NCI-H526 treated with DMSO at 0.1 percent for 48 hours (cell line): ENCODE measurements at places on chromosomes 4 and X.

DNA sequence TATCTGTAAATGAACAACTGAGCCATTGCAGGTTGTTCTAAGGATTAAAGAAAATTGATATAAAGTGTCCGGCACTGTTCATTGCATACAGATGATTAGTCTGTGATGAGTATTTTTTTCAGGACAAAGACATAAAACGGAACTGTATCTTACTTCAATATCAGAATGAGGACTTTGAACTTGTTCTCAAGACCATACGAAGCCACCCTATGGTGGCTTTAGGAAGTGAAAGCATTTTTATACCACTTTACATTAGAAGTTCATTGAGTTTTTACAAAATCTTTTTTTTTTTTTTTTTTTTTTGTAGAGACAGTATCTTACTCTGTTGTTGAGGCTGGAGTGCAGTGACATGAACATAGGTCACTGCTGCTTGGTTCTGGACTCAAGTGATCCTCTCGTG lies 45.2 kb upstream of the TRIM2 start:
- no peak for DNase-seq

GRCh38 chr4:111330786-111331185 lies 707.9 kb upstream of the PITX2 start:
- DNase-seq: no peak

- no peak for DNase-seq
These were observed 20.6 kb downstream of the SH3D19 start for GRCh38 chr4:151304755-151305154.

GRCh38 chrX:23557070-23557469 lies 110.2 kb upstream of the PRDX4 start:
- no peak for DNase-seq

- no peak for DNase-seq
These were observed 168.2 kb downstream of the AMELX start for GRCh38 chrX:11461201-11462001.

DNA sequence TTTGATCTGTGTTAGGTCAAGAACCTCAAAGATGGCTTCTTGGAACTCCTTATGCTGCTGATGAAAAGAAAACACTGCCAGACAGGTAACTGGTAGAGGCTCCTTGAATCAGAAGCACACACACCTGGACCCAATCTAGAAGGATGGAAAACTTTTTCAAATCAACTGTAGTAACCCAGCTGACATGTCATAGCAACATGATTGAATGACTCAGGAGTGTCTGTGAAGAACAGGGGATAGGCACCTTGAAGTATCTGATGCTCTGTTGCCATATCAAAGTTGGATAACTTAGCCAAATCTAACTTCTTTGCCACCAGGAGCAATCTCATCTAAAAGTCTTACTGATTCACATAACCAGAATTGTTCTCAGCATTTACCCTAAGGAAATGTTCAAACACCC lies 98.8 kb downstream of the ELOVL6 start:
- DNase-seq: no peak

DNA sequence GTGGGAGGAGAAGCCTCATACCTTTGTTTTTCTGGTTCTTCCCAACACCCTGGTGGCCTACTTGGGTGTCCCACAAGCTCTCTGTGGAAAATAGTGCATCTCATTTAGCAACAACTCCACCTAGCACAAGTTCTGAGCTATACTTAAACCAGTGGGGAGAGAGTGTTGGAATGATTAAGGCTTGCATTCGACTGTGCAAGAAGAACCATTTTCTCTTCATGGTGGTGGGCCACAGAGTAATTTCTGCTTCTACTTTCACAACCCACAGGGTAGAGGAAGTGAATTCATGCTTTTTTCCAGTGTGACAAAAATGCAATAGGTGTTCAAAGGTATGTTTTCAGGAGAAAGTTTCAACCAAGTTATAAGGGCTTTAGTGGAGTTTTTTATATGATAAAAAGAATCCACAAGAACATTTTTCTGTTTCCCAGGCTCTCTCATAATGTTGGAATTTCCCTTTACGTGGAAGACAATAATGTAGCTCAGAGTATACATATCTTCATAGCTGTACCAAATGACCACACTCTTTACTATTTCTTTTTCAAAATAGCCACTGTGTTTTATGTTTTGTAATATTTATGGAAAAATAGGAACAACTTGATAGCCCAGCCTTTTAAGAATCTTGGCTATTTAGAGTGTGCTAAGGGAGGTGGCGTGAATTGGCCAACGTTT lies 80.3 kb upstream of the HHIP start:
- DNase-seq: no peak

DNA sequence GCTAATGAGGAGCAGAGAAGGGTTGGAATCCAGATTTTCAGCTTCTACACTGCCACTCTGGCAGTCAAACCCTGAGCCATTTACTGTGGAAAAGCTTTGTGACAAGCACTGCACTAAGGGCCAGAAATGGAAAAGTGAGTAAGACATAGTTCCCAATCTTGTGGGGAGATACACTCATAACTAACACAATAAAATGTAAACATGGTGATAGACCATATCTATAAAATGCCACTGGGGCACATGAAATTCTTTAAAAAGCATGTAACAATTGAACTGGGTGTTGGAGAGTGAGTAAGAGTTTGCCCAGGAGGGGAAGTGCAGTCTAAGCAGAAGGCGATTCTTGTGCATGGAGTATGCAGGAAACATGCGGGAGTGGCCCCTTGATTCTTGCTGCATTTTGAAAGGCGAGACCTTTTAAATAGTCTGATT lies 32.0 kb upstream of the ANXA5 start:
- DNase-seq: no peak

DNA sequence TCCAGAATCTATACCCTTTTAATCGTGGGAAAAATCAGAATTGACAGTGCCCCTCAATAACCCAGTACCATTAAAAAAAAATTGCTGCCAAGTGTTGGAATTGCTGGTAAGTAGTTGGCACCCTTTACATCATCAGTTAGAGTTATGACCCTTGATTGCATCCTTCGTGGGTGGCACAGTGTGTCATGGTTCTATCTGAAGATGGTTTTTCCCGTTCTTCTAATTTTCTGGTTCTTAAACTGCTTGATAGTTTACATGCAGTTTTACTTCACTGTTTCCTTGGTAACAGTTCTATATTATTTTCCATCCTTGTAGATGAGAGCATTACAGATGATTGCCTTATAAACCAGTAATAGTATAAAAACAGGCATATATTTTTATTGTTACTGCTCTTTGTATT lies 3.2 kb downstream of the FRMPD4 start:
- DNase-seq: no peak

DNA sequence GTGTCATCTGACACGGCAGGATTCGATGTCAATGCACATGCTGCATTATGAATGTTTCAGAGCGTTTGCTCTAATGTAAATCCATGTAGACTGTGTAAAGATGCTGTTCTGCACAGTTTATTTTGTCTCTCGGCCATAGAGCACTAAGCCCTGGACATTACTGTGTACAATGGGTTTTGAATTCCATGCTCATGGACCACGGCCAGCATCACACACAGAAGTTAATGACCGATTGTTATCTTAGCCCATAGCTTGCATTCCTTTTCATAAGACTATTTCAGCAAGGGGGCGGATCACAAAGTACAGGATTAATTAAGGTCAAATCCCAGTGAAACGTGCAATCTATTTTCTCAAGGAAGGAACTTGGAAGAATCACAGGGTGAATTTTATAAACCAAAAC lies 286.1 kb upstream of the TENM3 start:
- no peak for DNase-seq
